ENCODE measurements at places on chromosomes 11 and 22.

GRCh38 chr22:38871360-38872171, 450 bp downstream of the CBX6 start:
- peak; percentile 49 for DNase-seq

DNA sequence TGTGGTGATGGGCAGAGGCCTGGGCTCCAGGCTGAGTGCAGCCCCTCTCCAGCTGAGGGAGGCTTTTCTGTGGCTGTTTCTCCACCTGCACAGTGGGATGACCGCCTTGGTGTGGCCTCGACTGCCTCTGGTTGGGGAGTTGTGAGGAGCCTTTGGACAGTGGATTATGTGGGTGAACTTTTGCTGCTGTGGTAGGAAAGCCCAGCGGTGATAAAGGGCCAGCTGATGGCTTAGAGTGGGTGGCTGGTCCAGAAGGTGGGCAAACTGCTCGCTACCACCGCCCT, 1.4 kb upstream of the ESRRA start:
- no peak for DNase-seq

GRCh38 chr11:10388101-10388500, 67.0 kb upstream of the AMPD3 start:
- DNase-seq, result no peak

DNA sequence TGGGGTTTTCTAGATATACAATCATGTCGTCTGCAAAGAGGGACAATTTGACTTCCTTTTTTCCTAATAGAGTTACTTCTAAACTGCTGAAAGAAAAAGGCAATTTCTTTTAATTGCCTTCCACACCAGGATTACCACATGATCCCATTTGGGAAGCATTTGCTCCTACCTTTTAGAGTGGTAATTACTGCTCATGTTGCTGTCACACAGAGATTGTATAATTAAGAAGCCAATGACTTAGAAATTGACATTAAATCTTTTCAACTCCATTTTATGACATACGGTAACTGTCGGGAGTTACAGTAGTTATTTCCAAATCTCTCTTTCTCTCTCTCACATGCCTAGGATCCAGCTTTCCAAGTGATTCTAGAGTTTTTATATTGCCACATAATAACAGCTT, 17.8 kb upstream of the RAG2 start:
- no peak for DNase-seq

- DNase-seq, result no peak
Measured at GRCh38 chr11:10162222-10162621, 131.8 kb downstream of the SBF2 start.

- peak; percentile 81 for DNase-seq
Measured at GRCh38 chr11:125451400-125452124, 44.5 kb downstream of the FEZ1 start.

Measured in left ventricle myocardium superior (tissue), 1 donor.